Left forelimb (tissue), 1 donor: ENCODE measurements at places on chromosomes 2 and 18.

DNA sequence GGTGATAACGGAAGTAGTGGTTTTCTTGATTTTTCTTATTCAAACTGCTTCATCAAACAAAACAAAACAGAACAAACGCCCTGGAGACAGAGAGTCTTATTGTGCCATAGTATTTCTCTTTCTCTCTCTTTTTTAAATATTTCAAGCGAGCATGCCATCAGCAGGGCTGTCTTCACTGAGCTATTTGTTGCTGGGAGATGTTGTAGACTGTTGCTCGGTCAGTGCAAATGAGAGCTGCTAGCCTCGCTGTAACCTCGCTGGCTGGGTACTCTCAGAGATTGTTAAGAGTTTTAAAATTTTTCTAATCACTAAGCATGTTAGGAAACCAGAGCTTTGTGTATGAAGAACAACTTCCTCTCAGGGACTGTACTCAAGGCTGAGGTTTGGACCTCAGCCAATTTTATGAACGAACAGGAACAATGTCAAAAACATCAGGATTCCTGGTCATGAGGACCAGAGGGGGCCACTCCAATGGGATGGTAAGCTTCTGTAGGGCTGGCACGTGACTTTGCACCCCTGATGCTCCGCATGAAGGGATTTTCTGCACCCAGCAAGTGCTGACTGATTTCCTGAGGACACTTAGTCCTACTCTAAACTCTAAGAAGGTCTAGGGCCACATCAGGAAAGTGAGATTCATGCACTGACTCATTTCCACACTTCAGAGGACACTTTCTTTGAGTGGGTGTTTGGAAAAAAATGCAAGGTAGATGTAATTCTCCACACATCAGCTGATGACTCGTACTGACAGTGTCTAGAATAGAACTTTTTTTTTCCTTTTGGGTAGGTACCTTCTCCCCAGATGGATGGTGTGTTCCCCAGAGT is 59.8 kb upstream of the IL1R1 start:
- DNase-seq: no peak

DNA sequence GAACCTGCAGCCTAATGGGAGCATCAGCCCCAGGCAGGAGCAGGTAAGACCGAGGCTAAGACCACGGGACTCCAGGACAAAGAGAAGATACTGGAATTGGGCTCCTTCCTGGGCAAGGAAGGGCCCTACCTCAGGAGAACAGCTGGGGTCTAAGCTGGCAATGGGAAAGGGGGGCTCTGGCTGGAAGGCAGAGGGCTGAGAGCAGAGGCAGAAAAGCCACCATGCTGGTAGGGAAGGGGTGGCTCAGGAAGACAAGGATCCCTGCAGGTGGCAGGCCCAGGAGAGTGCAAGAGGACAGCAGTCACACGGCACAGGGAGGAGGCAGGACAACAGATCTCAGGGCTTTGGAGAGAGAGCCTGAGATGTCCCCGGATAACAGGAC is 203.5 kb downstream of the NDUFA10 start:
- peak; percentile 49 for DNase-seq

- no peak for DNase-seq
Measured at GRCh38 chr2:226351711-226352110, 447.9 kb downstream of the IRS1 start.

- no peak for DNase-seq
Measured at GRCh38 chr2:147589127-147589526, 255.7 kb upstream of the ACVR2A start.

DNA sequence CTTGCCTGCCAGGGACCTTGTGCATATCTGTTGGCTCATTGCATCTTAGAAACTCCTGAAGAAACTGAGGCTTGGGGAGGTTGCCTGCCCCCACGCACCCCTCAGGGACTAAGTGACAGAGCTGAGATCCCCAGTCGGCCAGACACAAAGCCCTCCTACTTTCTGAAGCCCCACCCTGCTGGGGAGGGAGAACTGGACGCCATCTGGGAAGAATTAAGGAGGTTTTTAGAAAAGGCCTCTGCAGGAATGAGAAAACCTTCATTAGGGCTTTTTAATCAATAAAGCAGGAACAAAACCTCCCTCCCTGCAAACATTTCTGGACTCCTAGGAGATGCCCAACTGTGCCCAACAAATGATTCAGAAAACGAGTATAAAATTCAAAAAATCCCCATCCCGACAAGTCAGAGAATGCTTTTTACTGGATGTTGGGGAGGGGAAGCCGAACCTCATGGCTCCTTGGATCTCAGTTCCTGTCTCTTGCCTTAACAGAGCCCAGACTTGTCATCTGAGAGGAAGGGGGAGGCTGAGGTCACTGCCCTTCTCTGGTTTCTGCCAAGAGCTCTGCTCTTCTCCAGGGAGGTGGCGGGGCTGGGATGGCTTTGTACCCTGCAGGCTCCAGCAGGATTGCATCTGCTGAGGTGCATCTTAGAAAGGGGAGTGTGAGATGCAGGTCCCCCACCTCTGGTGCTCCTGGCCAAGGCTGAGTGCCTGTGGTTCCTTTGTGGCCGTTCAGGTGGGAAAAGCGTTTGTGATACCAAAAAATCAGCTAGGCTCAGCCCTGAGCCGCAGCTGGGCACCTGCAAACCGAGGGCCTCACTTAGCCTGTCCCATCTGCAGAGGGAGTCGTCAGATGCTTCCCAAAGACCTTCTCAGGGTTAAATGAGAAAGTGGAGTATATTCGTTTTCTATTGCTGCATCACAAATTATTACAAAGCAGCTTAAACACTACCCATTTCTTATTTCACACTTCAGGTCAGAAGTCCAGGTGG is 142.4 kb downstream of the ZFP36L2 start:
- DNase-seq: peak; percentile 67

DNA sequence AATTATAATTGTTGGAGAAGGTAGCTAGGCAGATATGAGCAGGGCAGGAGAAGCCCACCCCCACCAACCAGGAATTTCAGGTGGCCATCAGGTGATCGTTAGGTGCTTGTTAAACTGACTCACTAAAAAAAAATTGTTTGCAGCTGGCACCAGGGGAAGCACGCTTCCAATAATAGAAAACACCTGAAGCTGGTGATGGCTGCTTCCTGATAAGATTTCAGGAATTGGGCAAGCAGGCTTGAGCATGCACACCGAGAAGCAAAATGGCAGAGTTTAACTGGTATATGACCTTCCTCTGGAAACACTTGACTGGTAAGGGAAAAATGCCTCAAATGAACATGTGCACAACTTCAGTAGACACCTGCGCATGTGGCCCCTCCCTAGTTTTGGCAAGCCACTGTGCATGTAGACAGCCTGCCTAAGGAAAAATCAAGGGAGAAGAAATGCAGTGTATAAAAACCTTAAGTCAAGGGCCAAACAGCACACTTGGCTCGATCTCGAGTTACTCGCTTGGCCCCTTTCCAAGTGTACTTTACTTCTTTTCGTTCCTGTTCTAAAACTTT is 292.8 kb downstream of the CCDC85A start:
- DNase-seq: no peak

GRCh38 chr2:221293949-221294742 is 278.0 kb downstream of the EPHA4 start:
- no peak for DNase-seq

DNA sequence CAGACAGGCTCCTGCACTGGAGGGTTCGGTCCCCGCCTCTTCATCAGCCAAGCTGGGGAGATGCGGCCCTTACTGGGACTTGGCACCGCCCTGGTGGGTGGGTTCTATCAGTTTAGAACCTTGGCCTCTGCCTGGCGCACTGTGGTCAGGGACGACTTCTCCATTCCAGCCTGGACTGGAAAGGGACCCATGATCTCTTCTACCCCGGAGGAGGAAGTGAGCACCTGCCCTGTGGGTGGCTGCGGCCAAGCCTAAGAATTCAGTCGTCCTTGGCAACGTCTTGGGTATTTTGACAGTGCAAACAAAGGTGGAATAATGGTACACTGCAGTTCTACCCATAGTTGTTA is 106.9 kb upstream of the CD302 start:
- no peak for DNase-seq

GRCh38 chr2:122100756-122101155 is 345.3 kb downstream of the TSN start:
- DNase-seq: no peak

- DNase-seq: no peak
Measured at GRCh38 chr18:55420665-55421307, 167.2 kb downstream of the TCF4 start.

DNA sequence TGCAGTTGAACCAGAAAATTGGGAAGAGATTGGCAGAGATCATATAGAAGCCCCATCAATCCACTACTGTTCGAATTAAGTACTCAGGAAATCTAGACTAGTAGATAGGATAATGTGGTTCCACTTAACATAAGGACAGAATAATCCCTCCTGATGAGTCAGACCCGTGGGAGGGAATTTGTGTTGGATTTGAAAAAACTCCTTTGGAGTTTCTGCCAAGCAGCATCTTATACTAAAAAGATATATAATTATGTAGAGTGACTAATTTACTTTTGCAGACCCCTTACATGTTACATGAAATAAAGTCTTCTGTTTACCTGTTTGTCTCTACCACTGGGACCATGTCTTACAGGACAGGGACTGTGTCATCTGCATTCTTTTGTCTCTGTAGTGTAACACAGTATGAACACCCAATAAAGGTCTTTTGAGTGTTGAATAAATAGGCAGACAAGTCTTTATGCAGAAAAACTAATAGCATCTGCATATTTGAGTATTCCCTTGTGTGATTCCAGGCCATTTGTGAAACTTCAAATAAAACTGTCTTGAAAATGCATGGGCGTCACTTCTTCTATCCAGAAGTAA is 122.6 kb upstream of the DNAJC10 start:
- no peak for DNase-seq

GRCh38 chr2:217922101-217923006 is 80.4 kb downstream of the TNS1 start:
- DNase-seq: no peak

DNA sequence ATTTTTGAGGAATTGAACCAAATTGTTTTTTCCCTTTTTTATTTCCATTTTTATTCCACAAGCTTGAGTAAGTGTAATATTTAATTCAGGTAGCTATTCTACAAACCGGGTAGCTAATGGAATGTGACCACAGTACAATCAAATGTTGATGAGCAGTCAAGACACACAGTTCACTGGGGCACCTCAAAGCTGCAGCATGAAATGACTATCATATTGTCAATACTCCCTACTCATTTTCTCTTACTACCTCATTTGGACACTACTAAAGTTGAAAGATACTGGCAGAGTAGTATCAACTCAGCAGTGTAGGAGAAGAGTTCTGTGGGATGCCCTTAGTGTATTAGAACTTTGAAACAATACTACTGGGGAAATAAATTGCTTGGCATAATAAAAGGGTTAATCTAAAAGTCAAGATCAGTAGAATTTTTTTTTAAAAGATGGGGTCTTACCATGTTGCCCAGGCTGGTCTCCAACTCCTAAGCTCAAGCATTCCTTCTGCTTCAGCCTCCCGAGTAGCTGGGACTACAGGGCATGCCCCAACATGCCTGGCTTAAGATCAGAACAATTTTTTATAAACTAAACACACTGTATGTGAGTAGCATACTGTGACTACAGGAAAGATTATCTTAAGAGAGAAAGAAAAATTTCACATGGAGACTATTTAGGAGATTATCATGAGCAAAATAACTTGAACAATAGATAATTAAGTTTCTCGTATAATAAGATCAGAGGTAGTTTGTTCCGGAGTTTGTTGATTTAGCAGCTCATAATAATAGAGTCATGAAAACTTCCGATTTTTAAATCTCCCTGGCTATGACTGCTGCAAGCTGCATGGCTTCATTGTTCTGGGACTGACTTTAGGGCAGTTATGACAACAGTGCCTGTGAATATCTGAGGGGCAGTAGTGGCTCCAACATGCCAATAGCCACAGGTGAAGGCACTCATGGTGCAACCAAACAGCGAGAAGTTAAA is 43.7 kb downstream of the MYO3B start:
- DNase-seq: no peak

GRCh38 chr2:231970461-231970860 is 8.9 kb downstream of the DIS3L2 start:
- DNase-seq: no peak

DNA sequence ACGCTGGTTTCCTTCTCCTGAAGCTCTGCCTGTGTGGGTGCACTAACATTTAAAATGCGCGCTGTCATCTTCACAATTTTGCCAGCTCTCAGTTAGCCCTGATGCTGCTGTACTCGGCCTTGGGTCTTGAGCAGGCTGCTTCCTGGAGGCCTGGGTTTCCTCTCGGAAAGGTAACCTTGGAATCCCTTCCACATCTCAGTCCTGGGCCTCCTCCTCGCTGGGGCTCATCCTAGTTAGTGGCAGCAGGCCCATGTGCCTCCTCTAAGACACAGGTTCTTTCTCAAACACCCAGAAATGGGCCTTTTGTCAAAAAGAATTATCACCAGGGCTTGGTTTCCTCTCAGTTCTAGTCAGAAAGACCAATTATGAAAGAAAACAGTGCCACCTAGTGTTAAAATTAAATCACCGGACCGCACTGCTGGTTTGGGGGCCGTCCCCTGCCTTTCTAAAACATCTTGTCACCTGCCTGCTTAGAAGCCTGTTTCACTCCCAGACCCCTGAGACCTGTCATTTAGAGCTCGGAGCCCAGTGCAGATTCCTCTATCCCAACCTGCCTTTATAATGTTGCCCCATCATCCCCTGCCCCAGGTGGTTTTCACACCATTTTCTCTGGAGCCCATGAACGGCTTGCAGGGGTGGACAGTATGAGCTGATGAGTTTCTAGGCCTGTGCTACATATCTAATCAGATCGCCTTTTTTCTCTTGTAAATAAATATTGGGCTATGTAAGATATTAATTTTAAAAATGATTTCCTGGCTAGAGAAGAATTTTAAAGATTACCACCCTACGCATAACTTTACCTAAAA is 42.4 kb downstream of the HK2 start:
- peak; percentile 23 for DNase-seq

DNA sequence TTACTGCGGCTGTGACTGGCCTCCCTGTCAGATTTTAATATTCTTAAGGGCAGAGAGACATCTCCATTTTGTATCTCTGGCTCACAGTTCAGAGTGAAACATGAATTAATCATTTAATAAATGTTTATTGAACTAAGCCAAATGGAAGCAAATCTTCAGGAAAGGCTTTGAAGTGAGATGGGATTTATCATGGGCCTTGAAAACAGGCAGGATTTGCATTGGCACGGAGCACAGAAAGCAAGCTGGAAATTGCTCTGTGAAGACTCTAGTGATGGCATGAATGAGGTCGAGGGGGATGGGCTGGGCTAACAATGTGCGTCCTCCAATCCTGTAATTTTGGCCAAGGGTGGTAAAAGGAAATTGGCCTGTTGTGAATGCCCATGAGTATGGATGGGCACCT is 369.8 kb upstream of the SOX11 start:
- no peak for DNase-seq

DNA sequence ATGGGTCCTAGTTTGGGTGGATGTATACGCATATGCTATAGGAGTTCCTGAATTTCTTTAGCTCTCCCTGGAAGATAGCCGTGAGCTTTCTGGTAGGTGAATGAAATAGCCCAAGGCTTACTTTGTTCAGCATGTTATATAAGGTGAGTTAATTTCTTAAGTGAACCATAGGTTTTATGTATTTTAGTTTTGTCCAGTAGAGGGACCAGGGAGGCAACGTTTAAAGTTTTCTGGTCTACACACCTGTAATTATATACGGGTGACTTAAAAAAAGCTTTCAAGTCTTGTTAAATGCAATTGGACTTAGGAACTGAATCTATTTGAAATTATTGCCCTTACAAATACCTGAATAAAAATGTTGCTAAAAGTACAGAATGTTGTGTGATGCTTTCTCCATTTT is 402.5 kb upstream of the DDX18 start:
- DNase-seq: no peak
